ENCODE measurements at places on chromosomes 3 and 15.
A peak's percentile ranks its signal among the peaks of the same experiment; 100 is the strongest.

GRCh38 chr3:39272191-39272590, 7.6 kb downstream of the CX3CR1 start:
- DNase-seq = no peak

DNA sequence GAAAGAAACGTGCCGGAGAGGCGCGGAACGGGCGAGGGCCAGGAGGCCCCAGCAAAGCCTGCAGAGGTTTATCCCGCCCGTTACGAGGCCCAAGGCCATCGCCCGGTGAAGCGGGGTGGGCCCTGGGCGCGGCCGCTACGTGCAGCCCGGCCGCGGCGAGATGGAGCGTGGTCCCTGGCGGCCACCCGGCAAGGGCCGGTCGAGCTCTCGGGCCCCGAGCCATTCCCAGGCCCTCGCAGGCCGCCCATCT, 1.1 kb downstream of the PKM start:
- no peak for DNase-seq

DNA sequence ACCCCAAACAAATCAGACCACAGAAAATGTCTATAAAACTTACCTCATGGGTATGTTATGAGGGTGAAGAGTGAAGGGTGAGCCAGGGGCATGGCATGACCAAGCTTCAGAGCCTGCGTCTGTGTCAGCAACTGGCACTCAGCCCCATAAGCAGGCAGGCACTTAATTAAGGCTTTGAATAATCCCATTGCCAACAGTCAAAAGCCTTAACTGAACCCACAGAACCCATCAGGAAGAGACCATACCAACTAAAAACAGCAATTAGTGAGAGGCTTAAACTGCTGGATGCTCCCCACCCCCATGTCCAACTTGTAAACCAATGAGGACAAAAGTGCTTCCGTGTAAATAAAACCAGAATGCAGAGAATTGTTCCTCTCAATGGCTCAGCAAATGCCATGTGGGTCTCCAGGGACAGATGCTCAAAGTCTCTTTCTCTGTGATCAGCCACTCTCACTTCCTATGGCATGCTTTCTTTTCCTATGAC, 126.0 kb downstream of the MYLK start:
- DNase-seq = peak; percentile 64

DNA sequence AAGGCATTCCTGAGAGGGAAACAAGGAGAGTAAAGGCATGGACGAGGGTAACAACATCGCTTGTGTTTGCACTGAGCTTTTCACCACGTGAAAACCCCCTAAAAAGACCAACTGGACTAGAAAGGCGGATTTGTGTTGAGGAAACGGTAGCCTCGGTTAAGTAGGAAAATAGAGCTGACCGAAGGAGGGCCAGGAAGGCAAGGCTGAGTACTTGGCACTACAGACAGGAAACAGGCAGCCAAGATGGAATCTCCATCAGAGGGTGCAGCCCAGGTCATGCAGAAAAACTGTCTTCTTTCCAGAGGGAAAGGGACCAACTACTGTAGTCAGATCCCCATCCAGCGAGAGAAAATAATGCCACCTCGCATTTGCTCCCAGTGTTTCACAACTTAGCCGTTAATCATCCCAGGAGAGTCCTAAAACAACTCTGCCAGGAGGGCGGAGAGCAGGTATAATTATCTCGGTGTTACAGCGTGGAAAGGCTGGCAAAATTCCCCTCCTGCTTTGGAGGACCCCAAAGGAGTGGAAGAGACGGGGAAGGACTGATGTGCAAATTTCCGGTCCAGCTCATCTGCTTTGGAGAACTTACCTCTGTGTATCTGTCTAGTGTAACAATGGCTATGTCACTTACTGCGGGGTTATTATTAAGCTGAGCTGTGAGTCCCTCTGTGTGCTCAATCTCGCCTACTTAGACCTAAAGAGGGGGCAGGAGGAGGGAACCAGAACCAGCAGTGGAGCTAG, 77.2 kb downstream of the MYO1E start:
- no peak for DNase-seq

DNA sequence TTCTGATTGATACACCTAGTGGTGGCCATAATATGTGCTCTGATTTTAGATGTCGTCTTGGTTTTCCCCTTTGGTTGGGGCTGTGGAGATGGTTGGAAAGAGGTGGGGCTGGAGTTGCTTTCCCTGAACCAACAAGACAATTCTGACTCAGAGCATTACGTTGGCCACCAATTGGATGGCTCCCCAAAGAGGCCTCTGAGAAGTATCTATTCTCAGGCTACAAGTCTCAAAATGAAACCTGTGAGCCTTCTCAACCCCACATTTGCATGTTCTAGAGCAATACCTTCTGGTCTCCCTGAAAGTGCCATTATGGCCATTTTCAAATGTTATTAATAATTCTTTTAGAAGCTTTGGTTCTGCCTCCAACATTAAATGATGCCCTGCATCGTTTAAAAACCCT, 188.4 kb upstream of the WNT5A start:
- DNase-seq = no peak

GRCh38 chr3:126704494-126705214, 614 bp downstream of the CHCHD6 start:
- DNase-seq = no peak

DNA sequence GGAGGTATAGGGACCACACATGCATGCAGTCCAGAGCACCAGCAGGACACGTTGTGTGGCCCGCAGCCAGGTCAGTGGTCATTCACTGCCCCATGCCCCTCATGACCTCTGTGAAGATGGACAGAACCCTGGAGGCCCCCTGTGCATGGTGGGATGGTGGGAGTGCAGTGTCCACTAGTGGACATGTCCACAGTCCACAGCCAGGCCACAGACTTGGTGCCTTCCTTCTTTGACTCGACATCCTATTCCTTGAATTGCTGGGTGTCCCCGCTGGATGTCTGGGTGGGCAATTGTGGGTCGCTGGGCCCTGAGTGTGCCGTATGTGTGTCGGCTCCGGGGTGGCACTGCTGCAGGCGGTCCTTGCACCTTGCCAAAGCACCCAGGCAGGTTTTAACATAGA, 35.7 kb downstream of the KLF15 start:
- no peak for DNase-seq

DNA sequence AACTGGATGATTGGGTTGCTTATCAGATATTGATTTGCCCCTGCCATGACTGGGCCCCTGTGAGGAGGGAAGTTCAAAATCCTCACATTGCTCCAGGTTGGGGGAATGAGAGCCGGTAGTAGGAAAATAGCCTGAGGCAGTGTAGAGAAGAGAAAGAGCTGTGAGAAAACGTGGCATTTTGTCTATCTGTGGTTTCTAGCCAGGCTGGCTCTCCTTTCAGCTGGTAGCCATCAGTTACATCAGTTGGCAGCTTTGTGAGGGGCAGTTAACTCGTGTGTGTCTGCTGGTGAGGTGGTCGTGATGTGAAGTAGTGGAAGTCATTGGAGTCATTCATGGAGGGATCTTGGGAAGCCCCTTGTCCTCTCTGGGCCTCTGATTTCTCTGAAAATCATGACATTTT, 5.2 kb downstream of the ESYT3 start:
- DNase-seq = no peak

DNA sequence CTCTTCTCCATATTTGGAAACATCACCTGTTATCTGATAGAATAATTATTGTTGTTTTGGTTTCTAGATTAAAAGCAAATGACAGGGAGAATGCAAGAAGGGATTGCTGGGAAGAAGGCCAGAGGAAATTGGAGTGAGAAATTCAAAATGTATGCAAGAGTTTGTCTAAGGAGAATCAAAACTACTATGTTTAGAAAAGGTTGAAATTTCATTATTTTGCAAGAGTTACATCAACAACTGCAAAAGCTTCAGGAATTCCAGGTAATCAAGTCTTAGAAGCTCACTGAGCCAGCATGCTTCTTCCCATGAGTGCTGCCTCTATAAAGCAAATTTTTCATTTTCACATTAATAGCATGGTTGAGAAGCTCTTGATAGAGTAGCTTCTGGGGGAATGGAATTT, 177.2 kb upstream of the GBE1 start:
- no peak for DNase-seq

DNA sequence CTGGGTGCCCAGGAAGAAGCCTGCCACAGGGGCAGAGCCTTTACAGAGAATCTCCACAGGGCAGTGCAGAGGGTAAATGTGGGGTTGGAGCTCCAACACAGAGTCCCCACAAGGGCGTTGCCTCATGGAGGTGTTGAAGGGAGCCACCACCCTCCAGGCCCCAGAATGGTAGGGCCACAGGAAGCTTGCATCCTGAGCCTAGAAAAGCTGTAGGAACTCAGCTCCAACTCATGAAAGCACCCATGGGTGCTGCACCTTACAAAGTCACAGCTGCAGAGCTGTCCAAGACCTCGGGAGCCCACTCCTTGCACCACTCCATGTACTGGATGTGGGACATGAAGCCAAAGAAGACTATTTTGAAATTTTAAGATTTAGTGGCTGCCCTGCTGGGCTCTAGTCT, 73.3 kb upstream of the KCNH8 start:
- DNase-seq = no peak

DNA sequence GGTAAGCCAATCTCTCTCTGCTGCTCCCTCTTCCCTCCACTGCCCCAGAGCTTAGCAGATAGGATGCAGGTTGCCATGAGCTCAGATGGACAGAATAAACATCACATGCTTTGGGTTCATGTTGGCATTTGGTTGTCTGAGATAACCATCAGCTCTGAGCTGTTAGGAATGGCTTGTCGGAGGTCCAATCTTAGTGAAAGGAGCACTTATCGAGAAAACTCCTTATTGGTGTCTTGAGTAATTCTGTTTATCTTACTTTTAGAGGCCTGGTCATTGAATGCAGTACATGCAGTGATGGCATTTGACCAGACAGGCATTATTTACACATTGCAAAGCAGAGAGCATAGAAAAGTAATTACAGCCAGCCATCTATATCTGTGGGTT, 99.7 kb downstream of the CEMIP start:
- no peak for DNase-seq

- peak; percentile 98 for DNase-seq
These were observed 12.8 kb upstream of the CSRNP1 start for GRCh38 chr3:39166134-39166710.

DNA sequence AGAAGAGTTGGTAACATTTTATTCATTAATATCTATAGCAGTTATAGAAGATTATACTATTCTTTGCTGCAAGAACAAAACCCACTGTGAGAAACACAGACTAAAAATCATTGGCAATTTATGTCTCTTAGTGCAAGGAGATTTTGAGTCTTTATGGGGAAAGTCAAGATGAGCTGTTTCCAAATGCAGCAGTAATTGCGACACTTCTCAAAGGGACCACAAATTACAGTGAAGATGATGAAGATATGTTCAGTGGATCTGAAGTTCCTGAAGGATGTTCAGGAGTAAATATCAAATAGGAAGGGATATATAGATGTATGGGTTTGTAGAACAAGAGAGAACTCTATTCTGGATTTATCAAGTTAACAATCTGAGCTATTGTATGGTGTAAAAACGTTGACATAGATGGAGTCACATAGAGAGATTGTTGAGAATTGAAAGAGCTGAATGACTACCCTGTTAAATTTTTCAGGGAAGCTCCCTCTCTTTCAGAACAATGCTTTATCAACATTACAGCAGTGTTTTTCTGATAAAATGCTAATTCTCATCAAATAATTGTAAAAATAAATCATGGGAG, 71.8 kb downstream of the DTWD1 start:
- DNase-seq = no peak

DNA sequence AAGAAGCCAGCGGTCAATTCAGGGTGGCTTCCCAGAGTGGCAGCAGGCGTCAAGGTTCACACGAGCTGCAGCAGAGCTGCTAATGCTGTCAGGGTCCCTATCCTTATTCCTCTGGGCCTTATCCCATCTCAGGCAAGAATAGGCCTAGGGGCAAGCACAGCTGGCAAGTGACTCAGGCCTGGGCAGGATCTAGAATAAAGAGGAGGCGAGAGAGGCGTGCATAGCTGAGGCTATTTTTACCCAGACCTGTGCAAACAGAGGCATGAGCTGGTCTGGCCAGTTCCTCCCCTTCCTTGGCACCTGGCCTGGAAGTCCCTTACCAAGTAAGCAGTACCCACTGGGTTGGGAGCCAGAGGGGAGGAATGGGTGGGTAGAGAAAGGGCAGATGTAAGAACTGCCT, 12.2 kb upstream of the VIPR1 start:
- no peak for DNase-seq

DNA sequence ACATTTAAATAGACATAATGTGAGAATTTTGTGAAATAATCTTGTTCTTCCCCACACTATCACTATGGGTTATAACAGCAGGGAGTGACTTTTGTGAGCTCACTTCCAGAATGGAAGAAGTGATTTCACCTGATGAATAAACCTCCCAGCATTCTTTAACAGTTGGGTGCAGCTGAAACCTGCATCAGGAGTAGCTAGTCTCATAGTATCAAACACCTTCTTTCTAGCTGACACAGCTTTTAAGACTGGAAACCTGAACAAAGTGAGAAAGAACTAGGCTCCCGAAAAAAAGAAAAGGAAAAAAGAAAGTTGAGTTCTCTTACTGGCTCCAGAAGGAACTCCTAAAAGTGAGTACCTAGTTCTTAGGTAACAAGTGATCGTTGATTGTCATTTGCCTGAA, 61.1 kb upstream of the UNC13C start:
- no peak for DNase-seq

- no peak for DNase-seq
These were observed 7.8 kb downstream of the GP9 start for GRCh38 chr3:129068291-129068886.

DNA sequence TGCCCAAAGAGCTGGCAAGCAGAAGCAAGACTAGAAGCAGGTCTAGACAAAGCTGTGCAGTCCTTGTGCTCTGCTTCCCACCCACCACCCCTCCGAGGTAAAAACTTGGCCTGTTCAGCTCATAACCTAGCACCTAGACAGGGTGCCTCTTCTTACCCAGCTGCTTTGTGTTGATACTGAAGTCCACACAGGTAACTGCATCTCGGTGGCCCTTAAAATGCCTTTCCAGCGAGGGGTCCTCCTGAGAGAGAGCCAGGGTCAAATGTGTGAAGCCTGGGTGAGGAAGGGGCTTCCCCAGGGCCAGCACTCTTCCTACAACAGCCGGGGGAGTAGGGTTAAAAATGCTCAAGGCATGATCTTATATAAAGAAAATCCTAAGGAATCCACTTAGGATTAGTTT, 3.4 kb downstream of the POC1A start:
- DNase-seq = no peak

DNA sequence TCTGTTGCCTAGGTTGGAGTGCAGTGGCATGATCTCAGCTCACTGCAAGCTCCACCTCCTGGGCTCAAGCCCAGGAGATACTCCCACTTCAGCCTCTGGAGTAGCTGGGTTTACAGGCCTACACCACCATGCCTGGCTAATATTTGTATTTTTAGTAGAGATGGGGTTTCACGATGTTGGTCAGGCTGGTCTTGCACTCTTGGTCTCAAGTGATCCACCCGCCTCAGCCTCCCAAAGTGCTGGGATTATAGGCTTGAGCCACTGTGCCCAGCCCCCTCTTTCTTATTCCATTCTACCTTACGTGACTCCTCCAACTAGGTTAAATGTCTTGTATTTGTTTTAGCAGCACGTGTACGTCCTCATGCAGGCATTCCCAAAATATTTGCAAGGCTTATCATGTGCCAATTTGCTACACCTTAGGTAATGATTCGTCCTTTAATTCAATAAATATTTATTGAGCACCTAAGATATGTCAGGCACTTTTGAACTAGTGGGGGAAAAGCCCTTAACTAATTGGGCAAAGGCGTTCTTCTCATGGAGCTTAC, 14.9 kb upstream of the MAGI1 start:
- DNase-seq = no peak

- no peak for DNase-seq
These were observed 60.6 kb downstream of the ALCAM start for GRCh38 chr3:105427332-105427731.

GRCh38 chr3:143298380-143298779, 178.8 kb downstream of the CHST2 start:
- no peak for DNase-seq

- DNase-seq = no peak
These were observed 7.0 kb downstream of the ARIH1 start for GRCh38 chr15:72481015-72481659.

- DNase-seq = peak; percentile 65
These were observed 61.5 kb downstream of the CGGBP1 start for GRCh38 chr3:87997298-87997697.

Data from HCEC 1CT (cell line).